ENCODE measurements at places on chromosomes 1 and 21. TPM values are rescaled to one million over a fixed set of nuclear protein-coding genes. Genes with fewer than 3 reads are reported as not detected.

The ZYG11A gene
- total RNA-seq: under 0.01 TPM

The HFM1 gene
- 0.69 TPM for total RNA-seq

The CYP4A11 gene
- total RNA-seq: not detected

The CELA3A gene
- total RNA-seq: not detected

The KDF1 gene
- not detected for total RNA-seq

The RNU1-2 gene
- 8,230 TPM for total RNA-seq

The ACKR1 gene
- total RNA-seq: not detected

The KPRP gene
- total RNA-seq: not detected

The HSF2BP gene
- 0.52 TPM for total RNA-seq

The GPR61 gene
- 0.17 TPM for total RNA-seq

The GBP7 gene
- total RNA-seq: not detected

The HPCAL4 gene
- total RNA-seq: not detected

The FALEC gene
- not detected for total RNA-seq

The TOR1AIP2 gene
- total RNA-seq: 79.8 TPM

The DNAJC28 gene
- total RNA-seq: 1.8 TPM

The TUFT1 gene
- 5.3 TPM for total RNA-seq

The LAPTM5 gene
- total RNA-seq: 34.4 TPM

The NOS1AP gene
- total RNA-seq: under 0.01 TPM

The C1orf185 gene
- total RNA-seq: not detected

The KCNJ10 gene
- total RNA-seq: not detected

Data from dermis lymphatic vessel endothelial cell (primary cell).